ENCODE measurements at places on chromosomes 1 and 21. TPM values are rescaled to one million over a fixed set of nuclear protein-coding genes. Genes with fewer than 3 reads are reported as not detected.

The APCS gene
- not detected for total RNA-seq

The AKNAD1 gene
- total RNA-seq = 0.45 TPM

The WNT4 gene
- total RNA-seq = 0.08 TPM

The DHRS3 gene
- total RNA-seq = 31.9 TPM

The CLCA1 gene
- total RNA-seq = not detected

The RASSF5 gene
- 0.36 TPM for total RNA-seq

The TXNIP gene
- total RNA-seq = 3.8 TPM

The CCDC185 gene
- total RNA-seq = not detected

The PROX1 gene
- total RNA-seq = 0.32 TPM

The HAO2 gene
- not detected for total RNA-seq

The AMY2B gene
- 2.6 TPM for total RNA-seq

The MYBPH gene
- not detected for total RNA-seq

The AXDND1 gene
- 0.20 TPM for total RNA-seq

The SELE gene
- total RNA-seq = not detected

The TLR5 gene
- 0.22 TPM for total RNA-seq

The MIS18A gene
- total RNA-seq = 7.1 TPM

The C1orf185 gene
- not detected for total RNA-seq

The TTC39A gene
- 1.4 TPM for total RNA-seq

The OPRD1 gene
- total RNA-seq = 0.10 TPM

The WDR64 gene
- total RNA-seq = not detected

The THEM5 gene
- not detected for total RNA-seq

The ZNF678 gene
- 4.2 TPM for total RNA-seq

The SLC16A4 gene
- total RNA-seq = 16.5 TPM

The LRRN2 gene
- total RNA-seq = 3.3 TPM

The HPCAL4 gene
- not detected for total RNA-seq

The UTP11 gene
- total RNA-seq = 32.3 TPM

The DIO1 gene
- total RNA-seq = not detected

The LMX1A gene
- total RNA-seq = not detected

The CD34 gene
- 0.12 TPM for total RNA-seq

The CELA3B gene
- not detected for total RNA-seq

The LCE1B gene
- not detected for total RNA-seq

The COL6A1 gene
- 994 TPM for total RNA-seq

The OR2T2 gene
- not detected for total RNA-seq

The FBXO2 gene
- 1.6 TPM for total RNA-seq

The KCTD3 gene
- 35.6 TPM for total RNA-seq

The UBE2U gene
- total RNA-seq = not detected

The RCAN3 gene
- 14.5 TPM for total RNA-seq

The RIMKLA gene
- 0.18 TPM for total RNA-seq

The TMCO4 gene
- 8.3 TPM for total RNA-seq

The ZNF648 gene
- not detected for total RNA-seq

The OR2T11 gene
- not detected for total RNA-seq

The PARS2 gene
- total RNA-seq = 3.2 TPM

The HSD3B2 gene
- not detected for total RNA-seq

The OTUD7B gene
- 25.3 TPM for total RNA-seq

The NUP210L gene
- total RNA-seq = 0.19 TPM

The BEND5 gene
- total RNA-seq = 2.2 TPM

The SH3BGRL3 gene
- total RNA-seq = 162 TPM

The ADPRS gene
- total RNA-seq = 26.9 TPM

The GBP7 gene
- total RNA-seq = not detected

The HORMAD1 gene
- total RNA-seq = not detected

The KRTAP13-2 gene
- not detected for total RNA-seq

The FCER1A gene
- not detected for total RNA-seq

The INAVA gene
- 3.8 TPM for total RNA-seq

The LCK gene
- not detected for total RNA-seq

The NUF2 gene
- total RNA-seq = 3.3 TPM
